ENCODE measurements at places on chromosomes 1 and 21.

- no peak for DNase-seq
These were observed 135.7 kb upstream of the SLC45A1 start for GRCh38 chr1:8182034-8182761.

GRCh38 chr21:17853393-17854275 lies 34.5 kb upstream of the C21orf91 start:
- DNase-seq = no peak

GRCh38 chr1:248054671-248055070 lies 8.0 kb downstream of the OR2L3 start:
- DNase-seq = no peak

DNA sequence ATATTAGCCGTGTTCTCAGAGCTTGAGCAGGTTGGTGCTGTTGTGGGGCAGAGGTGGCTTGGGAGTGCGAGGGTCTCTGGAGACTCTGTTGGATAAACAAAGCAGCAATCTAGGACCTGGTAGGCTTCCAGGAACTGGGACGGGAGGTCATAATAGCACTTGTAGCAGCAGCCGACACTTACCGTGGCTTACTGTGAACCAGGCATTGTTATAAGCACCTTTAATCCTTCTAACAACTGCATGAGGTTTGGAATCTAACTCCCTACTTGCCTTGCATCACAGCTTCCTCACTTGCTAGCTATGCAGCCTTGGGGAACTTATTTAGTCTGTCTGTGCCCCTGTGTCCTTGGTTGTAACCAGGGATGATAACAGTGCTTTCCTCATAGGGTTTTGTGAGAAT lies 94.9 kb downstream of the NAV1 start:
- DNase-seq = no peak

DNA sequence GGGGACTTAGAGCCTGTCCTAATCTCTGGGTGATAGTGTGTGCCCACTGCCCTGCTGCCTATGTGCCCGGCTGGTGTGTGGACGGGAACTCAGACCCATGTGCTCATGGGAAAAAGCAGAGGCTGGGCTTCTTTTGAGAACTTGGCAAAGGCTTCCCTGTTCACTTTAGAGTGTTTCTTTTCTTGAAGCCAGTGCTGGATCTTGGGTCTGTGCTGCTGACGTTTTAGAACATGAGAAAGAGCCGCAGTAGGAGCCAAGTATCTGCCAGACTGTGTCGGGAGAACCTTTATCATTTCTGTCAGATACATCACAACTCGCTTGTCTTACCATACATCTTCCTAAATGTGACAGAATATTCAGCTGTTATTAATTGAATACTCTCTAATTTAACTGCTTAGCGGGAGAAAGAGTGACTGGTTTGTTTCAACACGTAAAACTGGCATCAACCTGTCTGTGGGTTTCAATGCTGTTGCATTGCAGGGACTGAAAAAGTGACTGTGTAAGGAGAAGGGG lies 195.2 kb downstream of the PBX1 start:
- no peak for DNase-seq

DNA sequence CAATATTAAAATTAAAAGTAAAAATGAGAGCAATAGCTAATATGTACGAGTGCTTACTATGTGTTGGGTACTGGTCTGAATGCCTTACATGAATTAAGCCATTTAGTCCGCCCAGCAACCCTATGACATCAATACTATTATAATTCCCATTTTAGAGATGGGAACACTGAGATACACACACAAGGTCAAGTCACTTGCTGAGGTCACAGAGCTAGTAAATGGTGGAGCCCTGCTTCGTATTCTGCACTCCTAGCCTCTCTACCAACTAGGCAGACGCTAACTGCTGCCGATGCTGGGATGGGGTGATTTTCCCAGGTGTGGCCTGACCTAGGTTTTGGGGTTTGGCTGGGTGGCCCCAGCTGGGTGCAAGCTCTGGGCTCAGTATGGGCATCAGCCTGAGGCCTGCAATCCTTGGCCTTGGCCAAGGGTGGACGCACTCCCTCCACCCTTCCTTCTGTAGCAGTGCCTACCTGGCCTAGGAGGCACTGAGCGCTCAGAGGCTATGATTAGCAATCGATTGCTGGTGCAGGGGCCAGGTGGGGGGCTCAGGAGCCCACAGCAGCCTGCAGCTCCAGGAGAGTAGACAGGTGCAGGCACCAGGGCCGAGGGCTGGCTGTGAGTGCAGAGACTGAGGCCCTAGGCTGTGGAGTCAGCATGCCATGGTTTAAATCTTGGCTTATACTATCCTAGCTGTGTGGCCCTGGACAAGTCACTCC lies 2.7 kb downstream of the FAM131C start:
- DNase-seq = no peak
